AML-193 (cell line): ENCODE measurements at places on chromosomes 16 and 17.

DNA sequence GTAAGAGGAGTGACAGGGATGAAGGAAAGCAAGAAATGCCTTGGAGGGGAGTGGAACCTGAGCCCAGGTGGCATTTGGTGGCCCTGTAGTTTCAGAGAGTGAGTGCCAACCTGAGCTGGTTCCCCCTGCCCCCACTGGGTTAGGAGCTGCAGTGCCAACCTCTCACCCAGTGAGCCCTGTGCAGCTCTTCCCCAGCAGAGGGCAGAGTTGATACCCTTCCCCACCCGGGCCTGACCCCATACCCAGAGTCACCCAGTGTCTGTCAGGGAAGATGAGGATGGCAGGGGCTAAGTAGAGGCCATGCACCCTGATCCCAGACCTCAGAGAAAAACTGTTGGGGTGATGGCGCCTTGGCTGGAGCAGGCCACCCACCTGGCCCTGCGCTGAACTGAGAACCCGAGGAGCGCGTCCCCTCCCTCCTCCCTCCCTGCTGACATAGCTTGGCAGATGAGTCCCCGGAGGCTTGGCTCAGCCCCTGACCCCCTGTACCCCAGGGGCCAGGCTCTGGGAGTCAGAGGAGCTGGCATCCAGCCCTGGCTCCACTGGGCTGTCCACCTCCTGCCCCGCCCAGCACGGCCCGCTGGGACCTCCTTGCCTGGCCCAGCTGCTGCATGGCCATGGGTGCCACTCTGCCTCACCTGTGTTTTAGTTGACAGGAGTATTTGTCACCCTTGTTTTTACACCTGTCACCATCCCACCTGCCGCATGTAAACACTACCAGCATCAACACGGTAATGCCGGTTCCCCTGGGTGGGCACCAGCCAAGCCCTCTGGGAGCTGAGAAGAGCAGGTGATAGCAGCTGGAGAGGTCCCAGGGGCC lies 113.9 kb downstream of the AMFR start:
- DNase-seq, result no peak

DNA sequence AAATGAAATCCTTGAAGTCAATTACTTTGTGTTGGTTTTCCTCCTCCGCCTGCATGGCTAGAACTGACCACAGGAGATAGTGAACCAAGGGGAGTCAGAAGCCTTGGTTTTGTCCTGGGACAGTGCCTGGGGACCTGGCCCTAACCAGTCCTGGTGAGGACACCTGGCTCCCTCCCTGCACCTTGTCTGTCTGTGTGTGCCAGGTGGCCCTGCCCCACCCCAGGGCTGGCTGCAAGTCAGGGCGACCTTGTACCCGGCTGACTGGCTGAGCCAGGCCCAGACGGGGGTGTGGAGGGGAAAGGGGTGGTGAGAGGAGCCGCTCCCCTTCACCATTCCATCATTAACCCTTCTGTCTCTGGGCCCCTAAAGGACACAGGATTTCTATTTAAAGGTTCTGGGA lies 3.4 kb downstream of the RAPGEFL1 start:
- no peak for DNase-seq

DNA sequence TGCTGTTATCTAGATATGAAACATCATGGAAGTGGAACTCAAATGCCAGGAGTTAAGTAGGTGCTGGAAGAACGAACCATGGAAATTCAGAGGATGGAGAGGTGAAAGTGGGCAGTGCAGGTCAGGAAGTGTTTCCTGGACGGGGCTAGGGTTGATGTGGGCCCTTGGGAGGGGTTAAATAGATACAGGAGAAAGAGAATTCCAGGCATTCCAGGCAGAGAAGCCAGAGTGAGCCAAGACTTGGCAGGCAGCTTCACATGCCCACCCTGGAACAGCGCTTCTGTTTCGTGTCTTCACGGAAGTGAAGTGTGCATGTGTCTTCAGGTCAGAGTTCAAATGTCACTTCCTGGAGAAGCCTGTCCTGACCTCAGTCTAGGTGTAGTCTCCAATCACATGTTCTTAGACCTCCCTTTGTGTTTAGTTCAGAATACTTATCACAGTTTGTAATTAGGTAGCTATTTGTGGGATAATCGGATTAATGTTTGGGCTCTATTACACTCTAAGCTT lies 41.3 kb downstream of the GP2 start:
- no peak for DNase-seq

DNA sequence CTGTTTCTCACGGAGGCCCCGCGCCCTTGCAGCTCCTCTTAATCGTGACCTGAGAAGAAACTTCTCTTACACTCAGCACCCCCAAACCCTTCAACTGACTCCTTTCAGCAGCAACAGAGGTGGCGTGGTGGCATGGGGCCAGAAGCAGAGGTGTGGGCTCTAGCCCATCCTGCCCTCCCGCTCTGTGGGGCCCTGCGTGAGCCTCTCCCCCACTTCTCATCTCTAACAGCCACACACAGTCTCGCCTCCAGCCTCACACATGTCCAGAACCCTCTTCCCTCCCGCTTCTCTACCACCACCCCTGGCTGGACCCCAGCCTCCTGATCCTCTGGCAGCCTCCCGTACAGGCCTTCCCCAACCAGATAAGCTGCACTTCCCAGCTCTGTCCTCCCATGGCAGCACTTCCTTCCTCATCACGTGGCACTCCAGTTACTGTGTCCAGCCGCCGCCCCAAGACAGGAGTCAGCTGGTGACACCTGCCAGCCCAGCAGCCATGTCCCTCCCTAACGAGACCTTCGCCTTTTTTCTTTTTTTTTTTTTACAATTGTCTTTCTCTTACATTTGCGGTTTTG lies 30.5 kb downstream of the NSMCE1 start:
- peak; percentile 41 for DNase-seq

DNA sequence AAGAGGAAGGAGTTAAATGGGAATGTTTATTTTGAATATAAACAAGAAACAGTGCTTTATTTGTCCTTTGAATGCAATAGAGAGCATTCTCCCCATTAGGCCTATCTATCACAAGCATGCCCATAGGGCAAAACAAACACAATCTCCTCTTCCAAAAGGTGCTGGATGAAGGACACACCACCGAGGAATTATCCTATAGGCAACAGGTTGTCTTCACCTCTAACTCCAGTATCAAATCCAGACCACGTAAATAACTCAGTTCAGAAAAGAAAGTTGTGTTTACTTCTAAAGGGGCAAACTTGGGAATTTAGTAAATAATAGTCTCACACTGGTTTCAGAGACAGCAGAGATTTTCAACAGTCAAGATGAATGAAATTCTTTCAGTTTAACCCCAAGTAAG lies 83.7 kb upstream of the CLEC18B start:
- DNase-seq, result no peak

- no peak for DNase-seq
These were observed 9.5 kb upstream of the B4GALNT2 start for GRCh38 chr17:49123061-49123460.

DNA sequence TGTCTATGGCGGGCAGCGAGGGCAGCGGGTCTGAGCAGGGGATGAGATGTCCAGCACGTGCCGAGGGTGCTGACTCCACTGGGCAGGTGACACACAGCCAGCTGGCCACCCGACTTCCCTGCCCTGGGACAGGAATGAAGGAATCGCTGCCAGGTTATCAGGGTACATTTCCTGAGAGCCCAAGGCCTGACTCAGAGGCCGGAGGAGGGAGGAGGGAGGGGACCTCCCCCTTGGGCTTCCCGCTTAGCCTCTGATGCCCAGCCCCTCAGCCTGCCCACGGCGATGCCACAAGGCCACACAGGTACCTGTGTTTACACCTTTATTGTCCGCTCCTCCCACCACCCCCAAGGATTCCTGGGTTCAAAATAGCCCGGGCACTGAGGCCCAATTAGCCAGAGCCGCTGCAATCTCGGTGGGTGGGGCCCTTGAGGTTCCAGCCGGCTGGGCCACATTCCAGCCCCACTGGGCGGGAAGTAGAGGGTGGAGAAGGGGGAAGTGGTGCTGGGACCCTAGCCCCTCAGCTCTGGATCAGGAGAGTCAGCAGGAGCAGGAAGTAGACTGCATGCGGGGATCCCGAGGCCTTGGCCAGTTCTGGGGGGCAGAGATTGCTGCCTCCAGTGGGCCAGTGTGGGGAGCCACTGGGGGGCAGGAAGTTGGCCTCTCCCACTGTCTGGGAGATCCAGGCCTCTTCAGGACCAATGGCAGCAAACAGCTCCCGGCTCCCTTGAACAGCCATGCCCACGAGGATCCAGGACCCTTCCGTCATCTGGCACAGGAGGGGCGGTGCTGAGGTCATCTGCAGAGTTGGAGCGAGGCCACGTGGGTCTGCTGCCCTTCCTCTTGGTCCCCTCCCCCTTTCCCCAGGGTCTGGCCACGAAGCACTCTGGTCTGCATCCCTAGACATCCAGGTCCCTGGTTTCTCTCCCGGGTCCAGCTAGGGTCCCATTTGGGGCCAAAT lies 3.4 kb upstream of the PRSS8 start:
- no peak for DNase-seq

- DNase-seq, result no peak
These were observed 591 bp downstream of the YPEL3 start for GRCh38 chr16:30095166-30096078.

- no peak for DNase-seq
These were observed 193.4 kb upstream of the TOX3 start for GRCh38 chr16:52740333-52740732.

DNA sequence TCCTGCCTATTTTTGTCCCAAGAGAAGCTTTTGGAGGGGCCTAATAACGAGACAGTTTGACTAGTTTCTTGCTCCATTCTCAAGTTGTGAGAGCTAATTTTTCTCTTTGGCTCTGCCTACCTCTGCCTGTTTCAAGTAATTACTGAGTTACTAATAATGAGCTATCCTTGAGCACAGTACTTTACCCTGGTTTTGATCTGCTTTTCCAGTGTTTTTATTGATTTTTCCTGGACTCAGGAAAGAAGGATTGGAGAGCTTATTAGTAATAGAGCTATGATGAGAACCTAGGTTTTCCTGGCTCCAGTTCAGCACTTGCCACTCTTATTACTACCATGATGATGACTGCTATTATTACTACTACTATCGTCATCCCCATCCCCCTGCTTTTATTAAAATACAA lies 106.7 kb downstream of the HS3ST3B1 start:
- no peak for DNase-seq

DNA sequence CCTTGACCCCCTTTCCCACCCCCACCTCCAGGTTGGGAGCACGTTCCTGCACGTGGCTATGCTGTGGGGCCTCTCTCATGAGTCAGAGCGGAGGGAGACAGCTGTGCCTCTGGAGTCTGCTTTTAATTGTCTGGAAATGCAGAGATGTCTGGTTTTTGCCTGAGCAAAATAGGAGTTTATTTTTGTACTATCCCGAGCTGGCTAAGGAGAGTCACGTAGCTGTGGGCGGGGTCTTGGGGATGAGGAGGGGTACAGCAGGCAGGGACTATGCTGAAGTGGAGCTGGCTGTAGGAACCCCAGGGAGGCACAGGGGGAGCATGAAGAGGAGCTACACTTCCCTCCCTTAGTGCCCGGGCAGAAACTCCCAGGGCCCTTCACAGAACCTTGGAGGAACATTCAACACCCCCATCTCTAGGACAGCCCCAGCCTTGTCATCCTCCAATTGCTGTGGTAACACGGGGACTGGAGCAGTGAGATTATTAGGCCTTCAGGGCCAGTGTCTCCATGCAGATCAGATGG lies 44.7 kb upstream of the LGALS9 start:
- no peak for DNase-seq

DNA sequence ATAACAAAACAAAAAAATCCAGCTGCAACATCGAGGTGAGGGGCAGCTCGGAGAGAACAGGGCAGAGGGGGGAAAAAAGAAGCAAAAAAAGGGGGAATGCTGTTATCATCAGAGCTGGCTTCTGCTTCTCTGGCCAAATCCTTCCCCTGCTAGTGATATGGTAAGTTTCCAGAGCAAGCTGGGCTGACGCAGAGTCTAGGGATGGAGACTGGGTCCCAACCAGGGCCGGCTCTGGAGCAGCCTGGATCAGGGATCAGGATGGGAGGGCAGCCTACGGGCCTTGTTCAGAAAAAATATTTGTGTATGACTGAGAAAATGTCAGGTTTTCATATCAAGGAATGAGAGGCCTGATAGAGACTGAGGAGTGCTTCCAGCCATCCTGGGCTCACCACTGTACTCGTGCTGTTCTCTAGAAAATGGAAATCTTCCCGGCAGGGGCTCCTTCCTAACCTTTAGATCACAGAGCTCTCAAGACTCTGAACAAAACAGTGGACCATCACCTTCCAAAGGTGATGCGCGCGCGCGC lies 726 bp upstream of the C1QTNF1 start:
- DNase-seq, result no peak

- DNase-seq, result no peak
These were observed 8.2 kb downstream of the IGFBP4 start for GRCh38 chr17:40451420-40451819.

DNA sequence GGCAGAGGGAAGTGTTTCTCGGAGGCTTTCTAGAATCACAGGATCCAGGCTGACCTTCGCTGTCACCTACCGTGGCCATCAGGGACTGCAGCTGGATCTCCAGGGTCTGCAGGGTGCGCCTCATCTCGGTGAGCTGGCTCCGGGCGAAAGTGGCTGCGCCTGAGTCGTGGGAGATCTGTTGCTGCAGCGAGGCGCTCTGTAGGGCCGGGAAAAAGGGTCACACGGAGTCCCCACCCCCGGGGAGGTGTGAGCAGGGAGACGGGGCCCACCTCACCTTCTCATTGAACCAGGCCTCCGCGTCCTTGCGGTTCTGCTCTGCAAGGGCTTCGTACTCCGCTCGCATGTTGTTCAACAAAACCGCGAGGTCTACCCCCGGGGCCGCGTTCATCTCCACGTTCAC lies 2.9 kb downstream of the KRT28 start:
- no peak for DNase-seq

DNA sequence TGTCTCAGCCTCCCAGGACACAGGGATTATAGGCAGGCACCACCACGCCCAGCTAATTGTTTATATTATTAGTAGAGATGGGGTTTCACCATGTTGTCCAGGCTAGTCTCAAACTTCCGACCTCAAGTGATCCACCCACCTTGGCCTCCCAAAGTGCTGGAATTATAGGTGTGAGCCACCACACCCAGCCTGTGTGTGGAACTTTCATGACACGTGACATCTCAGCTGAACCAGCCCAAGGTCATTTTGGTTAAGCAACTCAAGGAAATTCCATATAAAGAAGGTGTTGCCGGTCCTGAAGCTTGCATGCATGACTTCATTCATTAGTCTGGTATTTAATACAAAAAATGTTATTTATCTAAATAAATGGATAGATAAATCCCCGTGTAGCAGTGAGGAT lies 145.5 kb downstream of the AXIN2 start:
- no peak for DNase-seq

- DNase-seq, result no peak
These were observed 763 bp downstream of the ZKSCAN2 start for GRCh38 chr16:25256695-25257469.
